ENCODE measurements at places on chromosomes 6 and 20.

DNA sequence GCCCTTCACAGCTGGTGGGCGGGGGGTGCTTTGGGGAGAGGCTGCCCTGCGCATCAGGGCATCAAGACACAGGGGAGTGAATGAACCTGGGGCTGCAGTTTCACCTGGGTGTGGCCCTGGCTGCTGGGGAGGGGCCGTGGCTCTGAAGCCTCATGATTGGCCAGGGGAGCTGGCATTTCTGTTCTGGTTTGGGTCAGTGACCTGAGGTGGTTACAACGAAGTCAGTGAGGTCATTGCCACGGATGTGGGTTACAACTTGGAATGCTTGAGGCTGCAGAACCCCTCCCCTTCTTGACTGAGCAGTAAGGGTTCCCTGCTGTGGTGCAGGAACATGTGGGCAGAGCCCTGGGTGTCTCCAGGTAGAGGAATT, 3.0 kb downstream of the TCEA2 start:
- DNase-seq = peak; percentile 76

DNA sequence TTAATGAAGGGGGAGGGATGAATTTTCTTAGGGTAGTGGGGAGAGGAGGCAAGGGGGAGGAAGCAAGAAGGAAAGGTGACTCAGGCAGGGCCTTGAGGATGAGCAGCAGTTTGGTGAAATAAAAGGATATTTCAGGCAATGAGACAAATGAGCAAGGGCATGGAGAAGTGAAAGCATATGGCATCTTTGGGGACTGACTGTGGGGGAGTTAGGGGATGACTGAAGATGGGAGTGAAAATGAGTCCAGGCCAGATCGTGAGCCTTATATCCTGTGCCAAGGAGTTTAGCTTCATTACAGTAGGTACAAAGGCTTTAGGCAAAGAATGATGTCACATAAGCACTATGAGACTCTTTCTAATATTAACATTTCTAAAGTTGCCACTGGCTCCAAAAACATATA, 51.9 kb downstream of the ILRUN start:
- DNase-seq = no peak

DNA sequence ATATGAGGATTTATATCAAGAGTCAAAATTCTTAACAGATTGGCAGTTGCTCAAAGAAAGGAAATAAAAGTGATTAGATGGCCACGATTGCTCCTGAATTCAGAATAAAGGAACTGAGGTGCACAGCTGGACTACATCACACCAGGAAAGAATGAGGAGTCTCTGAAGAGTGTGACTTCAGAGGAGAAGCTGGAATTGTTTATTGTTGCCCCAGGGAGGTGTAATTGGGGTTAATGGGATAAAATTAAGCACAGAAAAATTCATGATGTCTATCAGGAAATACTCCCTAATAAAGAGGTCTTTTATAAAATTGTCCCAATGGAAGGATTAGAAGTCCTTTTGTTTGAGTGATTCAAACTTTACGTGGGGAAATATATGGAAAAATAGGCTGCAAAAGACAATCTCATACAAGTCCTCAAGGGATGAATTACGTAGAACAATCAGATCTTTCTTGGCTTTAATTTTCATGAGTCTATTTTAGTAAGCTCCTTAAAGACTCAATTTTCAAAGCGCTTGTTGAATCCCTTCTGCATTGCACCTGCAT, 208.6 kb upstream of the RNF217 start:
- DNase-seq = no peak

- no peak for DNase-seq
Measured at GRCh38 chr6:89944826-89945407, 50.6 kb downstream of the GJA10 start.

DNA sequence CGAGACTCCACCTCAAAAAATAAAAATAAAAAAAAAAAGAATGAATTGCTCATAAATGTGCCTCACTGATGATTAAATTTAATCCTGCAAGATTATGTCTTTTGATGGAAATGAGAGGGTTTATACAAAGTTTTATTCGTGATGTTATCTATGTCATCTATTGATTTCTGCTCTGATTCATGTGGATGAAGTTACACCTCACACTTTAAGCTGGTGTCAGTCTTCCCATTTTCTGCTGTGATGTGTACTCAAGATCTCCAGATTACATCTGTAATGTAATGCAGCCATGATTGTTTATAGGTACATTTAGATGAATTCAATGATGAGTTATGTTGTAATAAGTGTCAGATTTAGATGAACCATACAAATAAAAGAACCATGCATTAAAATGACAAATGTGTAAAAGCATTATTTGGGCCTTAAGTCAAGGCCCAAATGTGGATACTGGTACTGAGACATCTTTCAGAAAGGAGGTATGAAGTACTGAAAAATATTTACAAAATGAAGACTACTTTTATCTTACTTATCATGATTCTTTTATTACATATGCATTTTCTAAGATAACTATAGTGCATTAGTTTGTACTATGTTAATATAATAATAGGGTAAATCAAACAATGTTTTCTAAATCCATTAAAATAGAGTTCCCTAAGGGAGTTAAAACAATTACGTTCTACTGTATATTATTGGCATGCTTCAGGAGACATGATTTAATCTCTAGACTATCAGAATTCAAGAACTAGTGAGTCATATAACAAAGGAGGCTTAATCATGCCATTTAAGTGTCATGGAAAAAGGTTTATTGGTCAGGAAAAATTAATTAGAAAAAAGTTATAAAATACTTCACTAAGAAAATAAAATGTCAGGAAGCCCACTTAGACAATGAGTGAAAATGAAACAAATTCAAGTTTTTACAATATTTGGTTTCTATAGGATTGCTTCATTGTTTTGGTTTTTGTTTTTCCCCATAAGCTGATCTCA, 34.5 kb downstream of the HCRTR2 start:
- no peak for DNase-seq

All from GF-D8 (cell line).